ELF-1 (cell line): ENCODE measurements at places on chromosomes 1 and 21.

GRCh38 chr1:54172614-54173599, 20.1 kb upstream of the CDCP2 start:
- no peak for DNase-seq

DNA sequence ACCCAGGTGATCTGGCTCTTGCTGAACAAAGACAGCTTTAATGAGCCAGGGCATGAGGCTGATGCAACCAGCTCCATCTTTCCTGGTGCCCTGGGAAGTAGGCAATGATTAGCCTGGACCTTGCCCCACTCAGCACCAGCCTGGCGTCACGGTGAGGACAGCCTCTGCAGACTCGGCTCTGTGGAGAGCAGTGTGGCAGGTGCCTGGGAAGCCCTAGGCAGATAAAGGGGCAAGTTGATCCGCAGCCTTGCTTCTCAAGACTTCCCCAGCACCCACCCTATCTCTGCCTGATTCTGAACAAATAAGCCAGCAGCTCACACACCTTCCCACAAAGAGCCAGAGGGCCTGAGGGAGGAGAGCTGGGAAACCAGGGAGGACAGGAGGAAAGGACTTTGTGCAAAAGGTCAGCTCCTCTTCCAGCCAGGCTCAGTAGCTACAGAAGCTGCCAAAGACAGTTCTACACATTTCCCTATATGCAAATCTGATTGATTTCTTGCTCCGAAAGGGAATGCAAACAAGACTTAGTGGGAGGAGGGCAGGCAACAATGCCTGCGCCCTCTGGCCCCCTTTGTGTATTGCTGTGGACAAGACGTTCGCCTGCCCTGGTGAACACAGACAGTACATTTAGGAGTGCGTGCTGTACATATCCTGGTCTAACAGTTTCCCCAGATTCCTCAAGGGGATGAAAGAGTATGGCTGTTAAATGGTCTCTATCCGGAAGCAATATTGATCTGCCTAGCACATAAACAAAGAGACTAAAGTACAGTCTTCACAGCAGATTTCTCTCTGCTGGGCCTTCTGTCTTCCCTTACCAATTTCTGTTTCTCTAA, 63.8 kb downstream of the BCAR3 start:
- DNase-seq: peak; percentile 67

DNA sequence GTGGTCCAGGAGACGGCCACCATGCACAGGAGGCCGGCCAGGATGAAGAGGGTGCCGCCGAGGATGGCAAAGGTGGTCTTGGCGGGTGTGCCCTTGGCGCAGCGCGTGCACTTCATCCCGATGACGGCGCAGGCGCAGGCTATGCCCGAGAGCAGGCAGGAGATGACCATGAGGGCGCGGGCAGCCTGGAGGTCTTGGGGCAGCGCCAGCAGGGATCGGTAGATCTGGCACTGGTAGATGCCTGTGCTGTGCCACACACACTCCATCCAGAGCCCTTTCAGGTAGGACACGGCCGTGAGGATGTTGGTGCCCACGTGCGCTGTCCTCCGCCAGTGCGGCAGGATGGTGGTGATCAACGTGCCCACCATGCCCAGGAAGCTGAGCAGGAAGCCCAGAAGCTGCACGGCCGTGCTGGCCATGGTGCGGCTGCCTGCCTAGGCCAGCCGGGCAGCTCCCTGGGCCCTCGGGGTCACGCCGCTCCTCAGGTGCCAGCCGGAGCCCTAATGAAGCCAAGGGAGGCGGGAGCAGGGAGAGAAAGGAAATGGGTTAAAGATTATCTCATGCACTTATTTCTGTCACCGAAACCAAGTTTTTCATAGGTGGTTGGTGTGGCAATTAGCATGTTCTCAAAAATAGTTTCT, 18.5 kb downstream of the CLDN14 start:
- no peak for DNase-seq

GRCh38 chr1:98221923-98222322, 301.1 kb upstream of the DPYD start:
- no peak for DNase-seq
